HFFc6 (cell line): ENCODE measurements at places on chromosomes 3 and 15.

- peak; percentile 70 for DNase-seq
These were observed 238.2 kb downstream of the GREM1 start for GRCh38 chr15:32956006-32956405.

DNA sequence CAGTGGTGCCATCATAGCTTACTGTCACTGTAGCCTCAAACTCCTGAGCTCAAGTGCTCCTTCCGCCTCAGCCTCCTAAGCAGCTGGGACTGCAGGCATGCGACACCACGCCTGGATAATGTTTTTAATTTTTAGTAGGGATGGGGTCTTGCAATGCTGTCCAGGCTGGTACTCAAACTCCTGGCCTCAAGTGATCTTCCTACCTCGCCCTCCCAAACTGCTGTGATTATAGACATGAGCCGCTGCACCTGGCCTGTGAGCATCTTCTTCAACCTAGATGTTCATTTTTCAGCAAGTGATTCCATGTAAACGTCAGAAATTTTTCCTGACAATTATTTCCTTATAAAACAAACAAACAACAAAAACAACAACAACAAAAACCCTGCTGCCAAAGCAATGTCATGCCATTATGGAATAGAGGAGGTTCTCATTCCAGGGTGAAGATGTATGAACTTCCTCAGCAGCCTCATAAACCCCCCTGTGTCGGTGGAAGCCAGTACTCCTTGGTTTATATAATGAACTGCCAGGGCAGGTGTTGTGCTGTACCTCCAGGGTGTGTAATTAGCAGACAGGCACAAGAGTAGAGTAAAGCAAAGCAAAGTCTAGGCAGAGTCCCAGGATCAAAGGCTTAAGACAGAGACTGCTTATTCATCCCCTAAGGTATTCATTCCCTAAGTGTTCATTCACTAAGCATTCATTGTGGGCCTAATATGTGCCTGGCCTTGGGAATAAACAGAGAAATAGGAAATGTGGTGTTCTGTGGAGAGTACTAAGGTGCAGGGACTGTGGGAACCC lies 44.6 kb downstream of the NR2C2 start:
- DNase-seq: peak; percentile 11

- no peak for DNase-seq
These were observed 18.3 kb downstream of the RTF1 start for GRCh38 chr15:41435037-41435786.

- DNase-seq: no peak
These were observed 347.2 kb upstream of the TPRG1 start for GRCh38 chr3:188824566-188824965.

- no peak for DNase-seq
These were observed 238.8 kb upstream of the WNT5A start for GRCh38 chr3:55725681-55726500.

DNA sequence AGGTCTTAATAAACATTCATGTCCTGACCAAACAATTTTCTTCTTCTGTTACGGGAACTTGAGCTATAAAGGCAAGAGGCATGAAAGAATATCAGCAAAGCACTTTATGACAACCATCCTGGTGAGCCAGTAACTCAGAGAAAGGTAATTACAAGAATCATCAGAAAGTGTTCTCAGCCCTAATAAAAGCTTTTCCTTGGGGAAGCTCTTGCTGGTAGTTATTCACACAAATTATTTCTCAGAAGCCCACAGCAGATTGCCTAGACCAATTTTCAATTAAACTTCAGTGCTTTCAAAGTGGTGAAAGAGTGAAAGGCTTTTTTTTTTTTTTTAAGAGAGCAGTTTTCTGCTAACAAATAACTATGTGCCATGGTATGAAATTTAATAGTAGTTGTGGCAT lies 60.9 kb upstream of the PEX5L start:
- no peak for DNase-seq

GRCh38 chr3:98588065-98588464 lies 5.3 kb downstream of the CPOX start:
- no peak for DNase-seq

DNA sequence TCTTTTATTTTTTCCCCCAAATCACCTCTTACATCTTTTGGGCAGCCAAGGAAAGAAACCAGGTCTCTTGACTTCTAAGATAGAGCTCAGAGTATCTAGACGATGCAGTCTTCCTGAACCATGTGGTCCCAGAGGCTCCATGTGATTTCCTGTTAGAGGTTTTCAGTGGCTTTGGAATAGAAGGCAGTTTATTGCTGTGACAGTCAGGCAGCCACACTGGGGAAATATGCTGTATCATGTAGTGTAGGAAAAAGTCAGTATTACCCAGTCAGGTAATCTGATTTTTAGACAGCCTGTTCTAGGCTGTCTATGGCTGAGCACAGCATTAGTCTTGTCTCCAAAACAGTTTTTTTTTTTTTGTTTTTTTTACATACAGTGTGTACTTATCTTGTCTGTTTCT lies 294.3 kb downstream of the THSD4 start:
- no peak for DNase-seq

GRCh38 chr15:93319121-93319814 lies 230.3 kb upstream of the RGMA start:
- DNase-seq: no peak

GRCh38 chr3:143914257-143914656 lies 57.4 kb upstream of the DIPK2A start:
- DNase-seq: no peak

- no peak for DNase-seq
These were observed 392.0 kb downstream of the IL20RB start for GRCh38 chr3:137349557-137350348.

DNA sequence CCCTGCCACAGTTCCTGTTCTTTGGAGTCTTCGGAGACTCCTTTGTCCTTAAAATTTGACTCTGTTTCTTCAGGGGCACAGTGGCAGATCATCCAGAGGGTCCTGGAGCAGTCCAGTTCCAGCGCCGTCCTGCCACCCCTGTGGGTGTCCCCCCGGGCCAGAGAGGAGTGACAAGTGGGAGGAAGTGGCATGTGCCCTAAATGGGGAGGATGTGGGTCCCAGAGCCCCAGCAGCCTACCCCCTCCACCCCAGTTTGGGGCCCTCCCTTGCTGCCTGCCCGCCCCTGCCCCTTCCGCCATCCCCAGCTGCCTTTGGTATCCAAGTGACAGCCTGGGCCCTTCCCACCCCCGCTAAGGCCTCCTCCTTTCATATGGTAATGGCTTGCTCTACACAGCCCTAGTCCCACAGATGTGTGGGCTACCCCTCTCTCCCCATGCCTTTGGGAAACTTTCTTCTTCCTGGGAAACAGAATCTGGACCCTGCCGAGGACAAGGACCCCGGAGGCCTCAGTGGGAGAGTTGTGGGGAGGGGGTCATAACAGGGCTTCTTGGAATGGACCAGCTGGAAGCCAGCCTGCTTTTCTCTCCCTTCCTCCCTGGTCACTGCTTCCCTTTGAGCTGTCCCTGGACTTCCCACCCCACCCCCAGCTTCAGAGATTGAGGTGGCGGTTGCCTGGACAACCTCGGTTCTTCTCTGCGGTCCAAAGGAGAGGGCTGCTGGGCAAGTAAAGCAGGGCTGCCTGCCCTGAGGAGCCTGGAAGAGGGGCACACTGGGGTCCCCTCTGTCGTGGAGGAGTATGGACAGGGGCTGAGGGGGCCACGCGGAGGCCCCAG lies 43.2 kb downstream of the KLHL25 start:
- no peak for DNase-seq

DNA sequence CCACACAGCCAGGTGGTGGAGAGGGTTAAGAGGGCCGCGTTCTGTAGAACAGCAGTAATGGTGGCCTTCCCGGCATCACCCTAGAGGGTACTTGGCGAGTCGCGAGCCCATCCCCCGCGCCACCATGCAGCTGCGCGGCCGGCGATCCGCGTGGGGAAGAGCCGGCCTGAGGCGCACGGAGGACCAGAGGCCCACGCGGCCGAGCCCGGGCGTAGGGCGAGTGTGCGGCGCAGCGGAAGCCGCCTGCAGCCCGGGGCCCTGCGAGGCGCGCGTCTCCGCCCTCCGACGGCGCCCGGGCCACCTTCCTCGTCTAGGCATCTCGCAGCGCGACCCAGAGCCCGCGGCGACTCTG lies 423 bp downstream of the TKT start:
- DNase-seq: no peak

GRCh38 chr3:185594073-185594472 lies 8.0 kb downstream of the SENP2 start:
- no peak for DNase-seq

DNA sequence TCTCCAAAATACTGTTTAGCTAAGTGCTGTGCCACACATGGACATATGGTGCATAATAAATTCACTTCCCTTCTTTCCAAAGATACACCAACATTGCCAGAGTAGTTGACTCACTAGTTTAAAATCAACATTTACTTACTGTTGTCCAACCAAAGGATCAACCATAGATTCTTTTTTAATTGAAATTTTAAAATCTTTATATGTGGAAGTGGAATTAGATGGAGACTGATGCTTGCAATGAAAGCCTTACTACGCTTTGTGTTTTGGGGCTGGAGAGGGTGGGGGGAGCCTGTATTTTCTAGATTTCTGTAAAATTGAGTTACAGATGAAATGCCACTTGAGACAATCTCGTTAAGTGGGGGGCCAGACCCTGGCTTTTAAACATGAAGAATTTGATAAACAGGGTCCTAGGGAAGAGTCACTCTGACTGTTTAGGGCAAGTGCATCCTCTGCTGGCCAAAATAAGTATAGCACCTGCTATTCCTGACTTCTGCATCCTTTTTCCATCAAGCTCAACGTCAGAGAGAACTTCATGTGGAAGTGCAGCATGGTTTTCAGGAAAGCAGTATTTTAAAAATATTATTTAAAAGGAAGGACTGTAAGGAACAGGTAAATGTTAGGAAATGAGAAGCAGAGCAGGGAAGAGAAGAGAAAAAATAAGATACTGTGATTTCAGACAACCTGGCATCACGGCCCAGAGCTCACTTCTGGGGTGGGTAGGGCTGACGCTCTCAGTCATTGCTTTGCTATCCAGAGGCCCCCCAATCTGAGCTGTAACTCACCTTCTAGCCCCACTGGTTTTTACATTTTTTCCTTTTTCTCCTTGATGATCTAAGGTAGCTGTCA lies 76.7 kb downstream of the BOC start:
- DNase-seq: peak; percentile 51
